ENCODE measurements at places on chromosomes 5 and 9.

DNA sequence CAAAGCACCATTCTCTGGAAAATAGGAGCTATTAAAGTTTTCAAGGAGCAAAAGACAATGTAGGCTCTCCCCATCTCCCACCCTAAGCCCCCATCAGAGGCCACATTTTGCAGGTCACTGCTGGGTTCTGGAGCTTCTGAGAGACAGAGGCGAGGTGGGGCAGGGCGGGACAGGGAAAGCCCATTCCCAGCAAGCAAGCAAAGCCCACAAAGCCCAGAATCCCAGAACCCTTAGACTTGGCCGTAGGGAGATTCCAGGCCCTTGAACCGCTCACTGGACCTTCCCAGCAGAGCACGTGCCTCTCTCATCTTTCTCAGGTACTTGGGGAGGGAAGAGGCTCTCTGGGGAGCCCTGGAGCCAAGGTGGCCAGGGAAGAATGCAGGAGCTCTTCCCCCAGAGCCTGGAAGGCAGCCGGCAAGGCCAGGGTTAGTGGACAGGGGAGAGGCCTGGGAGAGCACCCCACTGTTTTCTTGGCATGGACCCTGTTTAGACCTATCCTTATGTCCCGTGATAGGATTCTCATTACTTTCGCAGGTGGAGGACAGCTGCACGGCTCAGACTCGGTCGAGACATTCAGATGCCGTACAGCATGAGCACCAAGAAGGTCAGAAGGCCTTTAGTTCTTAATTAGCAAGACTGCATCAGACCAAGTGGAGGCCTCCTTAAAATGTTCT lies 52.4 kb downstream of the ZNF354C start:
- no peak for DNase-seq

DNA sequence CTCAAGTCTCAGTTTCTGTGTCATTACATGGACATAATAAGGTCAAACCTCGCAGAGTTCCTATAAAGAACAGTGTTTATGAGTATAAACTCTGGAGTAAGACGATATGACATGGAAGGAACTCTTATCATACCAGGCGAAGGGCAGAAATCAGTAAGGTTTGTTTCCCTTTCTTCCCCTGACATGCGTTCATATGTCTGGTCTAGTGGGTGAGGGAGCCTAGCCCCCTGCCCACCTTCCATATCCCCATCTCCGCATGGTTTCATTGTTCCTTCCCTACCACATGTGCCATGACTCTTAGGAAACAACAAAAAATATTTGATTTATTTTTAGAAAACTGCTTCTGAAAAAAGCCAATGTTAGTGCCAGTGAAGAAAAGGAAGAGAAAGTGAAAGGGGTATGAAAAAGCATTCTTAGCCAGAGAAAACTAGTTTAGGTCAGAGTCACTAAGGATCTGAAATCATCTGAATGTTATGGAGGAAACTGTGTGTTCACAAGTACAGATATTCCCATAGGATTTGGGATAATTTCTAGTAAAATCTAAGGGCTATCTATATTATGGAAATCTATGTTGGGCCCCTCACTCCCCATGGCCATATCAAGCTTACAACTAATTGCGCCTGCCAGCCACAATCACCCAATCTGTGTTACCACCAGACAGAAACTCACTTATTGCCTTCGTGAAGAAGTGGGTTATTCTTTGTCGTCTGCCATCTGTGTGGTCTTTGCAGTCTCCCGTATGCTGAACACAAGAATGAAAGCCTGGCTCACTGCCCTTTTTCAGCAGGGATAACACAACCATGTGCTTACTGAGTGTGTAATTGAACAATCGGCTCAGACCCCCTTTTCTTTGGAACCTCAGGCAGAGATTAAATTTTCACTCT lies 19.9 kb upstream of the HMHB1 start:
- no peak for DNase-seq

DNA sequence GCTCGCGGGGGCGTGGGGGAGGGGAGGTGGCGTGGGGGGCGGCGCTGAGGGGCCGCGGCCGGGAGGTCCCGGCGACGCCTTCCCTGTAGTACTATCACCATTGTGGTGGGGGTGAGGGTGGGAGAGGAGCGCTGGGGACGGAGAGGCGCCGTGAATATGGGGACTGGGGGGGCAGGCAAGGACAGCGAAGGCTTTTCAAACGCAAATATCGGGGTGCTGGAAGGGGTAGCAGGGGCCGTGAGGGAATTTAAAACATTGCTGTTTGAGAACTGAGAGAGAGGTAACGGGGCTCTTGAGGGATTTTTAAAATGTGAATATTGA lies 427 bp downstream of the RBM27 start:
- DNase-seq: peak; percentile 34

- no peak for DNase-seq
Observed at GRCh38 chr9:4425319-4426045, 64.8 kb upstream of the SLC1A1 start.

- no peak for DNase-seq
Observed at GRCh38 chr5:102018690-102019089, 277.4 kb downstream of the SLCO4C1 start.

GRCh38 chr5:158056130-158056825 lies 197.3 kb upstream of the CLINT1 start:
- no peak for DNase-seq

DNA sequence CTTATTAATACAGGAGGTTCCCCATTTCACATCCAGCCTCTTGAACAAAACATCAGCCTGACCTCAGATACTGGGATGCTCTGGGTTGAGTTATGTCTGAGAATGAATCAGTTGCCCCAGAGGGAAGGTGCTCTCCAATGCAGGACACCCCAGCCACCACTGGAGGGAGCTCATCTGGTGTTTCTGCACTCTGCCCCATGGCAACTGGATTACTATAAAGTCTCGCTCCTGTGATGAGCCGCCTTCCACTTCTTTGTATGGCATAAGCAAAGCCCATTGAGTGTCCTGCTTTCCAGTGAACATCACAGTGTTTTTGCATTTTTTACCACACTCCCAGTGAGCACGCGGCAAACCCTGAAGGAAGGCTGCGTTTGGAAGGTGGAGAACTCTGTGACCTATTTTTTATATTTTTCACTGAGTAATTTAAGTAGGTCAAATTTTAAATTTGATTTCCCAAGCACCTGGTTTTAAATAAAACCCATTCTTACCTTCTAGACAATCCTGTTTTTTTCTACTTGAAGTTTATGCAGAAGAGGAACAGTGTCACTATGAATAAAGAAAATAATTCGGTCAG lies 176.9 kb upstream of the WWC1 start:
- no peak for DNase-seq

- peak; percentile 30 for DNase-seq
Observed at GRCh38 chr9:129626625-129627284, 792 bp downstream of the NTMT1 start.

DNA sequence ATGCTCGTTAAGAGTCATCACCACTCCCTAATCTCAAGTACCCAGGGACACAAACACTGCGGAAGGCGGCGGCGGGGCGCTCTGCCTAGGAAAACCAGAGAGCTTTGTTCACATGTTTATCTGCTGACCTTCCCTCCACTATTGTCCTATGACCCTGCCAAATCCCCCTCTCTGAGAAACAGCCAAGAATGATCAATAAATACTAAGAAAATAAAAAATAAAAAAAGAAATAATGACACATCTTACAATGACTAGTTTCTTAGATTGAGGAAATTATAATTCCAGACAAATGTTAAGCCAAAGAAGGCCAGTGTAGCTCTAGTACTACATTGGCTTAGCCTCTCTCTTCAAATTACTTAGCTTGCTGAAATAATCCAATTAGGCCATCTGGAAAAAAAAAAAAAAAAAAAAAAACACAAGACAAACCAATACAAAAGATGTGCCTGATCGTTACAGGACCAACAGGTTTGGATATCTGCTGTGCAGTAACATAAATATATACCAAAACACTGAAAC lies 58.0 kb downstream of the ANXA2R start:
- DNase-seq: no peak

- no peak for DNase-seq
Observed at GRCh38 chr9:70256123-70256551, 2.6 kb upstream of the SMC5 start.

GRCh38 chr5:116572350-116573278 lies 2.0 kb downstream of the SEMA6A start:
- DNase-seq: no peak

GRCh38 chr5:71695595-71695994 lies 23.5 kb upstream of the CARTPT start:
- DNase-seq: no peak

GRCh38 chr5:126931963-126932660 lies 98.2 kb downstream of the MARCHF3 start:
- no peak for DNase-seq

DNA sequence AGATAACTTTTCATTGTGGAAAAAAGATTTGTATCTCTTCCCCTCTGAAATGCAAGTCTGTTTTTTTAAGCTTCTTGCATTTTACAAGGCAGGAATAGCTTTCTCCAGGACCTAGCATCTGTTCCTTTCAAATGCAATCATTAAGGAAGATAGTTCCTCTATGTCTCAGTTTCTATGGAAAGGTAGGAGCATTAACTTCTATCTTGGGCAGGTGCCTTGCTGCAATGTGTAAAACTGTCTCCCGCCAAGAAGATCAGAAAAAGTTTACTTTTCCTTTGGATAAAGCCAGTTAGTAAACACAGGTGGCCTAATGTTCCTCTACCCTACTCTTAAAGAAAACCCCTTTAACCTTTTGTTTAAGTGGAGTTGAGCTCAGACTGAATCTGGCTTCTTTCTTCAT lies 560.6 kb upstream of the CYLC2 start:
- DNase-seq: no peak

- DNase-seq: no peak
Observed at GRCh38 chr9:130483371-130483971, 38.7 kb downstream of the ASS1 start.

GRCh38 chr5:17305017-17305416 lies 87.6 kb downstream of the BASP1 start:
- no peak for DNase-seq

- DNase-seq: no peak
Observed at GRCh38 chr9:6214903-6215302, 704 bp upstream of the IL33 start.

GRCh38 chr5:154230526-154230925 lies 40.0 kb downstream of the GALNT10 start:
- no peak for DNase-seq

DNA sequence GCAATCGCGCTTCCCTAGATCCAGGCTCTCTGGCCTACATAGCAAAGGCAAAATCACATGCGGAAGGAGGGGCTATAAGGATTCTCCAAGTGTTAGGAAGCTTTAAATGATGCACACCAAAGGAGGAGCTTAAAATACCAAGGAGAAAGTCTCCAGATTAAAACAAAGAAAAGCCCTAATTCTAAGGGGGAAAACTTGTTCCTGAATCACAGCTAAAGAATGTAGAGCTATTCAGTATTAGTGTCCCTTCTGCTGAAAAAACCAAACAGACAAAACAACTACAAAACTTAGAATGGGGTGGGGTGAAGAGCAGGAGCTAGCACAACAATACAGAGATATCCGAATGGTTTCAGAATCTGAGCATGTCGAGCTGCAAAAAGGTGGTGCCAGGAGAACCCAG lies 213.7 kb downstream of the DCP2 start:
- DNase-seq: no peak

DNA sequence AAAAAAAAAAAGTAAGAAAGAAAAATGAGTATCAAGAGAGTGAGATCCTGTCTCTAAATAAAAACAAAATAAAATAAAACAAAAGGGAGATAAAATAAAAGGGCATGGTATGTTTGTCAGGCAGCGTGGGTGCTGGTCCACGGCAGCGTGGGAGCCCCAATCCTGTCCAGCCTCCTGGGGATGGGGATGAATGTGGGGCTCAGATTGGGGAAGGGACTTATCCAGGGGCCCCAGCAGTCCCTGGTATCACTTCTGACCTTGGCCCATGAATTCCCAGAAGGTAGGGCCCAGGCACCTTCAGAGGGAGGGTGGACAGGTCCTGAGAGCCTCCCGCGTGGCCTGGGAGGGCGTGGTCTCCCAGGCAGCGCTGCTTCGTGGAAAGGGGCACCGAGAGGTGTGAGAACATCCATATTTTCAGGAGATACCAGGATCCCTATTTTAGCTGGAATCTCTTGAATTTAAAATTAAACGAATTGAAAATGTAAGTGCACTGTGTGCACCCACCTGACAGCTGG lies 71.2 kb downstream of the ZNF354C start:
- no peak for DNase-seq

DNA sequence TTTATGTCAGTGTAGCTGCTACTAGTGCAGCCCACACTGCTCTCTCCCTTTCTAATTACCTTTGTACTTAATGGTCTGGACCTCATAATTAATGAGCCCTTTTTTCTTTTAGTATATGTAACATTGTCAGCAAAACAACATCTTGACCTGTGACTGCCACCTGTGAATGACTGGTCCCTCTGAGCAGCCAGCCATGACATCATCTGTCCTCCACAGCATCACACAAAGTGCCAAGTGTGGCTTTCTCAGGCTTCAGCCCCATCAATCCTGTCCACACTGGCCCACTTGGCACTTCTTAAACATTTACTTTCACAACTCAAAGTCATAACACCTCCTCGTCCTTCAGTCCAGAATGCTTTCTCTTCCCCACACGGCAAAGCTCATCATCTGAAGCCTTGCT lies 104.7 kb downstream of the GPR21 start:
- DNase-seq: no peak

- DNase-seq: no peak
Observed at GRCh38 chr5:146426853-146427618, 20.1 kb upstream of the TCERG1 start.

DNA sequence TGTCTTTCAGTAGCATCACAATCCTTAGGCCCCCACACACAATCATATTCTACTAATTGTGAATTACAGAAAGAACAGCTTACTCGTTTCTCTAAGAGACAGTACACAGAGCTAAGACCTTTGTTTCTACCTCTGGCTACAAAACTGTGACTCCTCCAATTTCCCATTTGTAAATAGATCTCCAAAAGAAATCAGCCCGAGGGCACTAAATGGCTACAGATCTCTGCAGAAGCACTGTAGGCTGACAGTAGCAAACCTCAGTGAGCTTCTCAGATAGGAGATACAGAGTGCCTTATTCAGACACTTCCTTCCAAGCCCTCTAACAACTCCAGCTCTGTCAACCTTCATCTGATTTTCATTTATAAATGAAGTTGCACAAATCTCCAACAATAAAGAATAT lies 51.0 kb downstream of the EFNA5 start:
- DNase-seq: no peak

DNA sequence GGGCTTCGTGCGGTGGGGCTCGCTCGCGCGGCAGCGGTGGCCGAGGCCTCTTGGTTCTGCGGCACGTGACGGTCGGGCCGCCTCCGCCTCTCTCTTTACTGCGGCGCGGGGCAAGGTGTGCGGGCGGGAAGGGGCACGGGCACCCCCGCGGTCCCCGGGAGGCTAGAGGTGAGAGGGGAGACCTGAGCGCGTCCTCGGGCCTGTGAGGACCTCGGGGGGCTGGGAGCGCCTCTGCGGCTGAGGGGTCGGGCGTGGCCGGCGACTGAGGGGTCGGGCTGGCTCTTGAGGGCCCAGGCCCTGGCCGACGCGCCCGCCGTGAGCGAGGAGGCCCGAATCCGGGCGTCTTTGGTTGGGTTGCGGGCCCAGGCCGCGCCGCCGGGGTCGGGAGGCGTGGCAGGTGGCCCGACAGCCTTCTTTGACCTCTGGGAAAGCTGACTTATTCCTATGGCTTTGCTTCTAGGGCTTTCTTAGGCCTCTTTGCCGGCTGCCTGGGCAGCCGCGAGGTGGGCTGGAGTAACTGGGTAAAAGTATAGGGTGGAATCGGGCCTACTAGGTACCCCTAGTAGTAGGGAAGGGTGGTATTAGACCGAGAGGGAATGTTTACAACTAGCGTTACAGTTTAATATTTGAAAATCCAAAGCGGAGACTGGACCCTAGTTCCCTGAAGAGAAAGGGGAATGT lies at the start of gene CANX:
CANX (plus strand) TSS at position 33 of the 681 bp plus-strand sequence. CDS start 6,715 bp downstream, outside the sequence.
- DNase-seq: no peak

- DNase-seq: no peak
Observed at GRCh38 chr5:87079219-87079618, 188.5 kb upstream of the RASA1 start.

GRCh38 chr5:2685651-2686272 lies 65.7 kb downstream of the IRX2 start:
- no peak for DNase-seq
